ENCODE measurements at places on chromosomes 7 and 10.

DNA sequence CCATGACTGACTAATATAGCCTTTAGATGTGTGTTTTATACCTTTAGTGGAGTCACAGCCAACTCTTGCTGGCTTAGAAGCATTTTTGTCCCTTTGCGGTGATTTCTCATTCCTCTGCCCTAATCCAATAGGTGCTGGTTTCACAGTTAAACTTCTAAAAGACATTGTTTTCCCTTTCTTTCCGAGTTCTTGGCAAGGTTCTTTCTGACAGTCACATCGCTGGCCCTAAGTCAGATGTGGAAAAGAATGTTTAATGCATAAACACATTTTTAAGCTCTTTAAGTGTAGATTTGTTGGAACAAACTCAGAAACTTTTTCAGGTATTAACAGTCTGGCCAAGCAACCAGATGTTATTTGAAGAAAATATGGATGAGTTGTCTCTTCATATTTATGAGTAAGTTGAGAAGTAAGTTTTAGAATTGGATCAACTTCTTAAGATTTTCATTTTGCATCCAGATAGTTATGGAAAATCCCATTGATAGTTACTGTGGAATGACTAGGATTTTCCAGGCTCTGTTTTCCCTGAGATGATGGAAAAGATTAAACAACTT is 4.1 kb downstream of the EPDR1 start:
- DNase-seq: peak; percentile 89

DNA sequence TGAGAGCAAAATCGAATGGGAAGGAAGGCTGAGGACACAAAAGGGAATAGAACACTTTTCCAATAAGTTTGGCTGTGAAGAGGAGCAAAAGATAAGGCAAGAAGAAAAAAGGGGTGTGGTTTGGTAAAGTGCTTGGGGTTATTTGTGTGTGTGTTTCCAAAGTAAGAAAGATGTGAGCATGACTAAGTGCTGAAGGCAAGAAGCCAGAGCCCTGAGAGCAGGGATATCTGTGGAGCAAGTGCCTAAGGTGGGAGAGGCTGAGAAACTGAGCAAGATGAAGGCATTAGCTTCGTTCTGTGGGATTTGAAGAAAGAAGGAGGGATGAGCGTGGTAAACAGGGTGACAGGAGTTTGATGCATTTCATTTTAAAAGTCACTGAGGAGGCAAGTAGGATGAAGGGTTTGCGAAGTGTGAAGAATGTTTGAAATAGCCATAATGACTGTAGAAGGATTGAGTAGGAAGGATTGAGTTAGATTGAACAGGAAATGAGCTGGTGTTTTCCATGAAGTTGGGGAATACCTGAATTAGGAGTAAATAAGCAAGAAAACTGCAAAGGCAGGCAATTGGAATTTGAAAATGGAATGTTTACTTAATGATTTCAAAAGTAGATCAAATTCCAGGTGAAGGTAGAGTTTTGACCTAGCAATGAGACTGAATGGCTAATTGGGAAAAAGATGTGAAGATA is 19.9 kb upstream of the SP4 start:
- no peak for DNase-seq

GRCh38 chr7:6272481-6273323 is at the start of gene CYTH3:
Gene CYTH3, minus strand, starts transcription at chr7:6272624. Its CDS starts 117 bp downstream, at chr7:6272507.
- peak; percentile 92 for DNase-seq

GRCh38 chr7:94397722-94398121 is 3.0 kb downstream of the COL1A2 start:
- no peak for DNase-seq

GRCh38 chr7:155728116-155728515 is 83.7 kb downstream of the RBM33 start:
- no peak for DNase-seq

GRCh38 chr7:106848851-106849442 is 16.1 kb upstream of the PIK3CG start:
- DNase-seq: no peak

DNA sequence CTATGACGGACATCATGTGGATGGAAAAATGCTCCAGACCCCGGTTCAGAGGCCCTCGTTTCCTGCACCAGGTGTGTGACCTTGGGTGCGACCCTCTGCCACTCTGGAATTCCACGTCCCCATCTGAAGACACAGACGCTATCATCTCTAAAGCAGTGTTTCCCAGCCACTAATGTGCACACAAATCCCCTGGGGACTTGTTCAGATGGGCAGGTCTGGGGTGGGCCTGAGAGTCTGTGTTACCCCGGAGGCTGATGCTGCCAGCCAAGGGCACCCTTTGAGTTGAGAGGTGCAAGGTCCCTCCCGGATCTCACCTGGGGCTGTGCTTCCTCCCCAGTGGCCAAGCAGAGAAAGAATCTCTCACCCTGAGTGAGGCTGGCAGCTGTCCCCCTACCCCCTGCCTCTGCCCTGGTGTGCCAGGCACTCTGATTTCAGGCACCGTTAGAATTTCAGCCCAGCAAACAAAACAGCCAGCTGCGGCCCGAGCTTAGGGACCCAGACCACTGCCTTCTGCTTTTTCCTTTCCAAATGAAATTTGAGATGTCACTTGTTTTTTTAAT is 90.0 kb downstream of the SLIT1 start:
- peak; percentile 64 for DNase-seq

DNA sequence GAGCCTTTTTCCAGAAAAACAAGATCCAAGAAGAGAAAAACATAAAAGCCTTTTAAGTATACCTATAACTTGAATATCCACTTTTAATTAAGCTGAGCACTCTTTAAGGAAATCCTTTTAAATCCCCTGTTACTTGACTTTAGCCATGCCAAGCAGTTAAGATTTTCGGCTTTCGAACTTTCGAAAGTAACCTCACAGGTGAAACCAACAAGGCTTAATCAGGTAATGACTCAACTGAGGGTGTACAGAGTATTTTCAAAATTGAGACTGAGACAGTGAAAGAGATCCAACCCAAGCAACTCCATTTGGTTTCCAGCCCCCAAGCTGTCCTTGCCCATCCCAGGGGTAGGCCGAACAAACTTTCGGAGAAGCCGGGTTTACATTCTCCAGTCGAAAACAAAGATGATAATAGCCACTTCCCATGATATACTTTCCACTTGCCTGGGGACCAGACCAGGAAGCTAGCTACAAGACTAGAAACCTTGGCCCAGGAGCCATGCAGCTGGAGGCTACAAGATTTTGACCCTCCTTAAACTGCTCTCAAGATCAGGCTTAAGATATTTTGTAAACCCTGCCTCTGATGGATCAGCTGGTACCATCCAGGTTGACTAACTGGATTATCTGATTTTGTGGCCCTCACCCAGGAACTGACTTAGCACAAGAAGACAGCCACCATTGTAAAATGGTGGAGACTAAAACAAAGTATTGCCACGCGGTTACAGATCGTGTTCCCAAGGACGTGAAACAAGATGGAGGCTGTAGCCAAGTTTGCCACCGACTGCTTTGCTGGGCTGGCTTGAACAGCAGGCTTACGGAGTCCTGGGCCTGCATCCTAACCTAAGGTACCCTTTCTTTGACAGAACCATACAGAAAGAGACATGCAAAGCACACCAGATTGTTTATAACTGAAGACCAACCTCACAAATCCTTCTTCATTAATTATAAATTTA is 32.3 kb downstream of the C1GALT1 start:
- no peak for DNase-seq

DNA sequence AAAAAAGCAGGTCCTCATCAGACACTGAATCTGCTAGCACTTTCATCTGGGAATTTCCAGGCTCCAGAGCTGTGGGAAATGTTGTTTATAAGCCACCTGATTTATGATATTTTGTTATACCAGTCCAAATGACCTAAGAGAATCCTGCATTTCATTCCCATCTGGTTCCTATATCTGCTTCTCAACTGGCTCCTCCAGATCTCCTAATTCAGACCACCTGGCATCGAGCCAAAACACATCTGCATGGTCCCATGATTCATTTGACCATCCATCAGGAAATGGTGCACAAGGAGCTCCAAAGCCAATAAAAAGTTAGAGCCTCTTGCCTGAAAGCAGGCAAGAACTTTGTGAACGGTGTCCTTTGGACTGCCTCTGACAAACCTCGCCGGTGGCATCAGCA is 108.9 kb downstream of the IPMK start:
- no peak for DNase-seq

DNA sequence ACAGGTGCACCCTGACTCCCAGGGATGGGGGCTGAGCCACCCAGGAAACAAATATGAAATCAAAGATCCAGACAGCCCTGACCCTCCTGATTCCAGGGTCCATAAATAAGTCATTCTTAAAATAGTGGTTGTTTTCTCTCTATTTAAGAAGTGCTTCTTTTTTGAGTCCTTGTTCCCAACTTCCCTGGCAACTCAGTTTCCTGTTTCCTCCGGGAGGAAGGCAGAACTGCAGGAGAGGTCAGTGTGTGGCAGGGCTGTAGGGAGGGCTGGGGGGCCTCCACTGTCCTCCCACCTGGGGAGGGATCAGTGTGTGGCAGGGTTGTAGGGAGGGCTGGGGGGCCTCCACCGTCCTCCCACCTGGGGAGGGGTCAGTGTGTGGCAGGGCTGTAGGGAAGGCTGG is 88.7 kb upstream of the PDGFA start:
- DNase-seq: no peak

- DNase-seq: no peak
Measured at GRCh38 chr7:148884049-148884298, at the start of gene EZH2. Gene EZH2, minus strand, starts transcription at chr7:148884291. Its CDS starts 36,993 bp downstream, at chr7:148847298.

DNA sequence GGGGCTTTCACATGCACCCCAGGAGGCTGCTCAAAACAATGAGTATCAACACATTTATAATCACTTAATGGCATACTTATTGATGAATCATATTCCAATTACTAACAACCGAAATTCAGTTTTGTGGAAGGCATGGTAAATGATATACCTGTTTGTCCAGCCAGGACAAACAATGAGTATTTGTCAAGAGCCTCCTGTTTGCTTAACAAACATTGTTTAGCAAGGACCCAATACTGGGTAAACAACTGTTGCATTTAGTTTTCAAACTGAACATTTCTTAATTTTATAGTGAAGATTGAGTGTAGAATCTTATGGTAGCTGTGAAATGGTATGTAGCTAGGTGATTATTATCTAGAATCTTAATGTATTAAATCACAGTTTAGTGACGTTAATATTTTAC is 473.7 kb downstream of the ATRNL1 start:
- no peak for DNase-seq

DNA sequence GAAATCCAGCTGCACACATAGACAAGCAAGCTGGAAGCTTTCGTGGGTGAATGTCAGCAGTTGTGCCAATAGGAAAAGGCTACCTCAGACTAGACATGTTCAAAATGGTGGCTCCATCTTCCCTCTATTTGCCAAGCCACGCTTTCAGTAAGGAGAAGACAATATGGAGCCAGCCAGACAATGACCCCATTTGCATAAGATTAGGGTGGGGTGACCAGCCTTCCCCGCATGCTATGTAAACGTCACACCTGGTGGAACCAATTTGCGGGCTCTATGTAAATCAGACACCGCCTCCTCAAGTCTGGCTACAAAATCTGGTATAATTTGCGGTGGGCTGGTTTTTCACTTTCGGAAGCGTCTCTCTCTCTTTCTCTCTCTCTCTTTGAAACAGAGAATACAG is 297.4 kb upstream of the PCDH15 start:
- DNase-seq: no peak

GRCh38 chr7:124403587-124403986 is 362.0 kb downstream of the GPR37 start:
- no peak for DNase-seq

GRCh38 chr7:76300166-76300731 is 2.2 kb upstream of the HSPB1 start:
- DNase-seq: no peak

GRCh38 chr7:2698581-2699288 is 10.7 kb downstream of the AMZ1 start:
- DNase-seq: no peak

- peak; percentile 29 for DNase-seq
Measured at GRCh38 chr10:11830836-11831519, 7.8 kb downstream of the PROSER2 start.

GRCh38 chr10:100349672-100350071 is 2.6 kb downstream of the SCD start:
- DNase-seq: no peak

GRCh38 chr10:32795598-32796183 is 162.3 kb downstream of the ITGB1 start:
- peak; percentile 42 for DNase-seq

DNA sequence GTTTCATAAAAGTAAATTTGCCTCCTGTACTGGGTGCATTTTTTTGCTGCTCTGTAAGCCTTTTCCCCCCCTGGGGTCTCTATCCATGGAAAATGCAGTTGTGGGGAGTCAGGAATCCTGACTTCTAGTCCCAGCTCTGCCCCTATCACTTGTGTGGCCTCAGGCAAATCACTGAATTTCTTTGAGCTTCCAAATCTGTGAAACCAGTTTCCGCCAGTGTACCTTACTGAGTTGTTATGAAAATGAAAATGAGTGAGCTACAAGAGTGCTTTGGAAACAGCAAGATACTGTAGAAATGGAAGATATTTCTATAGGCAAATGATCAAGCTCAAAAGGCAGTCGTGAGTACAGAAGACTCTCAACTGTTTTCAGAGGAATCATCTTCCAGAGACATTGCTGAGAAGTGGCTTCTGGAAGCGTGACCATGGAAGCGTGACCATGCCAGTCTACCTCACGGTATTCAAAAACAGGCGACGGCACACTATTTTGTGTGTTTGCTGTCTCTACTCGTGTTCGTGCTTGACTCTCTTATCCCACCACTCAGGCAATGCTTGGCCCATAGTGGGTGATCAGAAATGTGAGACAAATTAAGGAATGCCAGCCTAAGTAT is 107.4 kb downstream of the ATXN7L1 start:
- peak; percentile 38 for DNase-seq

DNA sequence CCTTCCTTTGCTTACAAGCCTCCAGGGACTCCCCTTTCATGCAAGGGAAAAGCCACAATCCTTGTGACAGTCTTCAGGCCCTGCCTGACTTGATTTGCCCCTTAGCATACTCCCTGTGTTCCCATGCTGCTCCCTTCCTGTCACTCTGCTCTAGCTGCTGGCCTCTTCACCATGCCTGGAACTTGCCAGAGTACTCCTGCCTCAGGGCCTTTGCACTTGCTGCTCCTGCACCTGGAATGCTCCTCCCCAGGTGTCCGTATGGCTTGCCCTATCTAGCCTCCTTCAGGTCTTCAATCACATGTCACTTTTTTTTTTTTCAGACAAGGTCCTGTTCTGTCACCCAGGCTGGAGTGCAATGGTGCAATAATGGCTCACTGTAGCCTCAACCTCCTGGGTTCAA is 22.8 kb upstream of the GOLGA7B start:
- no peak for DNase-seq

- no peak for DNase-seq
Measured at GRCh38 chr10:129915526-129916378, 48.3 kb downstream of the EBF3 start.

Measured in tongue (tissue), 3 donors.